Myocyte (in vitro differentiated cells): ENCODE measurements at places on chromosomes 7 and 10.

GRCh38 chr10:79081353-79082034, 12.7 kb downstream of the ZMIZ1 start:
- peak; percentile 89 for DNase-seq

DNA sequence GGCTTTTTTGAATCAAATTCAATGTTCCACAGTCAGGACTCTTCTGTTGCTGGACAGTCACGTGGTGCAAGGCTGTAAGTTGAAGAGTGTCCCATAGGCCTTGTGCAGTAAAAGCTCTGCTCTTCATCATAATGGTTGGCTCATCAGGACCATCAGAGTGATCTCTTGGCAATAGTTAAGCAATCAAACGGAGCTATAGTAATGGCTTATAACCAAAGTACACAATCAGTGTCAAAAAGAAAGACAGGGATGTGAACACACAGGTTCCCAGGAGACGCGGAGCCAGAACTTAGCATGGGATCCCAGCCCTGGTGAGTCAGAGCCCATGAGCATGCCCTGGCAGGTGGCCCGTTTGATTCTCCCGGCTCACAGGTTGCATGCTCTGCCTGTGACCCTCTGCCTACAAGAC, 10.8 kb upstream of the GPNMB start:
- DNase-seq: peak; percentile 61

DNA sequence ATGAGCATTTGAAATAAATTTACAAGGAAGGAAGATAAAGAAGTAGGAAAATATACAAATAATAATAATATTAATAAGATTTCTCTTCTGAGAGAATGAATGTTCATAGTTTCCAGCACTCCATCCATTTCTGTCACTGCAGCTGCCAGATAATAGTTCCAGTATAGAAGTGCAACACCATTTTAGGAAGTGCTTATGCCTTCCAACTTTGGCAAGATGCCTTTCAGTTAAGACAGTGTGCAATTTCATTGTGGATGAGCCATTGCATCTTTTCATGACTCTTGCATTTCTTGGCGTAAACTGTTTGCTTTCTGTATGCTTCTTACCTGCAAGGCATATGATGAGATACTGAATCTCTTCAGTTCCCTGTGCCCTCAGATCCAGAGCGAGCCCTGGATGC, 185.0 kb downstream of the PDE1C start:
- no peak for DNase-seq

- DNase-seq: no peak
Measured at GRCh38 chr10:61286686-61287085, 166.5 kb downstream of the TMEM26 start.

- DNase-seq: no peak
Measured at GRCh38 chr10:125373546-125373945, 213.2 kb upstream of the CTBP2 start.

GRCh38 chr10:70462349-70462984, 16.1 kb upstream of the PALD1 start:
- DNase-seq: peak; percentile 86

- no peak for DNase-seq
Measured at GRCh38 chr10:1068380-1069361, 12.5 kb downstream of the WDR37 start.

GRCh38 chr10:28387140-28387539, 84.3 kb upstream of the MPP7 start:
- DNase-seq: no peak
